Daoy (cell line): ENCODE measurements at places on chromosomes 6 and 20. TPM values are rescaled to one million over a fixed set of nuclear protein-coding genes. Genes with fewer than 3 reads are reported as not detected.
A peak's percentile ranks its signal among the peaks of the same experiment; 100 is the strongest.

GRCh38 chr20:46011631-46012482 is 3.1 kb downstream of the MMP9 start:
- DNase-seq: peak; percentile 41

DNA sequence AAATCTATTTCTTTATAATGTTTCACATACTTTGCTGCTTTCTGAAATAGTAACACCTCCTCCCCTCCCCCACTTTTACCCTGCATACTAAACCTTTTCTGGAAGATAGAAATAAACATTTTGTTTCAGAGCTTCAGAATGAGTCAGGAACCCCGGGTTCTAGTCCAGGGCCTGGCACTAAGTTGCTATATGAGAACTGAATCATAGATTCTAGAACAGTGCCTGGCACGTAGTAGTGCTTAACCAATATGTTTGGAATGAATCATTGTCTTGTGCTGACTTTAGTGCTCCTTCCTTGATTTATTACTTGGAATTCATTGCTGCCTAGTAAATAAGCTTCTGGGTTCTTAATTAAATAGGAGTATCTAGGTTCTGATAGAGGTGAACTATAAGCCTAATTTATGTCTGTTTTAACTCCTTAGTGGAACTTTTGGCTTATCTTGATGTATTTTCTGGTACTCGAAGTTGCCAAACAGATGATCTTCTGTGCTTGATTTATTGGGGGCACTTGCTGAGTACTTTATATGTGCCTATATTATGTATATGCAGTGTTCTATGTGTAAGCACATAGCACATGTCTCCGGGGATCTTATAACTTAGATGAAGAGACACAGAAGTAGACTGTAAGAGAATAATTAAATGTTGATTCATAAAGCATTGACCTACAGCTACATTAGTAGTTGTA is 18.6 kb downstream of the TAB2 start:
- peak; percentile 53 for DNase-seq

EEF1A2 gene
- 3.9 and 6.4 TPM in 2 replicates for total RNA-seq

DNA sequence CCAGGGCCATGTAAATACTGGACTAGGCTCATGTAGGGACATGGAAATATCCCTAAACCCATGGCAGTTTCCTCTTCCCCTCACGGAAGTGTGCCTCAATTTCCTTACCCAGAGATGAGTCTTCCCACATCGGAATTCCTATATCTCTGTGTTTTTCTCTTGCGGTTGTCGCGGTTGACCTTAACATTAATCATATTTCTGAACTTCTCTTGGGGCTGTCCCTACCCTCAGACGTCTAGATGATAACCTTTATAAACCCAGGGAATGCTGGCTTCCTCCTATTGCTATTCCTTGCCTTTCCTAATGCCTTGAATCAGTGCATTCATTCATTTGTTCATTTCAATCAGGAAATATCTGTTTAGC is 160.1 kb downstream of the SASH1 start:
- no peak for DNase-seq

EYA2 gene
- total RNA-seq: 1.7 and 3.8 TPM in 2 replicates

DNA sequence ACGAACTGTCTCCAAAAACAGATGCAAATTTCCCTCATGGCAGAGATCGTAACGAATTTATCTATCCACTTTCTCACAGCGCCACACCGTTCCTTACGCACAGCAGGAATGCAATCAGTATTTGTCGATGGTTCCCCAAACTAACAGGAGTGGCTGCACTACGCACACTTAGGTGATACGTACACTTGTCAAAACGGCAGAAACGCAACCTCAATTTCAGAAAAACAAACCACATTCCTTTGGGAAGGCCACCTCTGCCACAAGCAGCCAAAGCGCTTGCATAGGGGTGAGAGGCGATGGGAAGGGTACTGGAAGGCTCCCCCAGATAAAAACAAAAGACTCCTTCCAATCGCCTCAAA is 638 bp downstream of the MDN1 start:
- DNase-seq: no peak

- peak; percentile 91 for DNase-seq
Observed at GRCh38 chr6:27684264-27685211, 211.6 kb upstream of the ZNF184 start.

DNA sequence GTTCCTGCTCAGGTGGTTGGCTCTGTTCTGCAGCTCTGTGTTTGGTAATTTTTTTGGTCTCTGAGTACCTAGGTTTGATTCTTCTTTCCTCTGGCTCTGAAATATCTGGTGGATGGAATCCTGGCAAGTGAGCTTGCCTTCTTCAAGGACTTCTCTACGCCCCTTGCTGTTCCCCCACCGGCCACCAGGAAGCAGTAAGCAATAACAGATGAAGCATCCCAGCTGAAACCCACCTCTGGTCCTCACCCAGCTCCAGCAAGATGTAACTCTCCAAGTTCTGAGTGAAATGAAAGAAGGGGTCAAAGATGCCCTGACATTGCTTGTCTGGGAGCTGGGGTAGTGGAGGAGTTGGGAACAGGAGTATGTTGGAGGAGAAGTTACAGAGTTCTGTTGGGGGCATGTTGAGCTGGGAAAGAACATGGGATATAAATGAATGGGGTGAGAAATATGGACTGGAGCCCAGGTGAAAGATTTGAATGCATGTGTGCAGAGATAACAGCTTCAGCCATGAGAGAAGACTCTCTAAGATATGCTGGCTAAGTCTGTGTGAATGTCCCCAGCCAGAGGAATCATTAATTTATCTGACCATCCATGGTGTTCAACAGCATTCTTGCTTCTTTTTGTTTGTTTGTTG is 51.3 kb upstream of the GLP1R start:
- DNase-seq: peak; percentile 51

DNA sequence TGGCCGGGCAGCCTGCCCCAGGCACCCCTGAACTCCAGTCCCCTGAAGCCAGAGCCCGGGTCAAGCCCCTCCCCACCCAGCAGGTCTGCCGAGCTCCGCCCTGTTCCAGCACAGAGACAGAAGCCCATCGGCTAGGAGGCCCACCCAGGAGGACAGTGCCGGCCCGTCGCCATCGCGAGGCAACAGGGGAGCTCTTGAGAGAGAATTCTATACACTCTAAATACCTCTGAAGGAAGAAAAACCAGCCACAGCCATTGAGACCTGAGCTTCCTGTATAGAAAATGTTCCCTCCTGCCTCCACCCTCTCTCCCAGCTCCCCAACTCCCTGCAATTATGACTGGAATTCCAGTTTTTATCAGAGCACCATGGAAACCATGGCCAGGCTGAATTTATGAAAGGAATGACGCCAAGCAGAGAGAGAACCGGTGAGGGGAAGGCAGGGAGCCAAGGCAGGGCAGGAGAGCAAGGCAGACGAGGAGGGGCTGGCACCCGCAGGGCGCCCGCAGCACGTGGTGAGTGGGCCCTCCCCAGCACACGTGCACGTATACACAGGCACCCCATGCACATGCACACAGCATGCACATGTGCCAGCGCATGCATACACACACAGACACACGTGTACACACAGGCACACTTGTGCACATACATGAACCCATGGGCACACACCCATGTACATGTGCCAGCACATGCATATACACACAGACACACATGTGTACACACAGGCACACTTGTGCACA is 27.6 kb upstream of the MRGBP start:
- DNase-seq: peak; percentile 43

TRIM15 gene
- total RNA-seq: 0.86 TPM in 1 of 2 replicates, not detected in the other

DNA sequence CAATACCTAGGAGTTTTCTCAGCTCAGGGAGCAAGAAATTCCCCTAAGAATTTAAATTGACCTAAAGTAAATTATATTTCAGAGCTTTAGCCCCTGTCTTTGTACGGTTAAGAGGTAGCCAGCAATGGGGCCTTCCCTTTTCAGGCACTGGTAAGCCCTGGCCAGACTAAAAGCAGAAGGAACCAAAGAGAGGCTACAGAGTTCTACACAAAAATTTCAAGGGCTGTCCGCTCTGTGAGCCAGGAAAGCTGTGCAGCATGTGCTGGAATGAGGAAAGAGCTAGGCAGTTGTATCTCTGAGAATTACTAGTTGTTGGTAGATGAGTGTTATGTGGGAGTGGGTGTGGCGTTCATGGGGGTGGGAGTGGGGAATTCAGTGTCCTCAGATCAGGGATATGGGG is 96.3 kb upstream of the MAFB start:
- DNase-seq: no peak

DNA sequence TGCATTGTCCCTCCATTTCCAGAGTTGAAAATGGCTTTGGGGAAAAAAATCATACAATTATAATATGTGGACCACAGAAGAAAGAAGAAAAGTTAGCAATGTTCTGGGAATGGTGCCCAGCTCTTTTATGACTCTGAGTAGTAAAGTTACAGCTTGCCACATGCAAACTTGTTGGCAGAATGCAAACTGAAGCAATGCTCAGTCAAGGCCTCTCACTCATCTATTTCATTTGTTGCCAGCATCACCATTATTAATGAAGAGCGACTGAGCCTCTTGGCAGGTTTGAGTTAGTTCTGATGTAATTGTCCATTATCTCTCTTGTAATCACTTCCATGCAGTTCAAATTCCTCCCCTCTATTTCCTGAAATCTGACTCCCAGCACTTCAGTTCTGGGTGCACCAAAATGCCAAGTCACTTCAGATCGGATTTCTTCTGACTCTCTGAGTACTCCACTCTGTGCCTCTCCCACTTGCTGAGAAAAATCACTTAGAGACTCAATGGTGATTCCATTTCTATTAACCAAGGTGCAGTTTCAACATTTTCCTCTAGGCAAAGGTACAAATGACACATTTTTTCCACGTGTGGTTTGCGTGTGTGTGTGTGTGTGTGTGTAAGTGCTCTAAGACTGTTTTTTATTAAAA is 154.4 kb upstream of the STMND1 start:
- peak; percentile 91 for DNase-seq

DNA sequence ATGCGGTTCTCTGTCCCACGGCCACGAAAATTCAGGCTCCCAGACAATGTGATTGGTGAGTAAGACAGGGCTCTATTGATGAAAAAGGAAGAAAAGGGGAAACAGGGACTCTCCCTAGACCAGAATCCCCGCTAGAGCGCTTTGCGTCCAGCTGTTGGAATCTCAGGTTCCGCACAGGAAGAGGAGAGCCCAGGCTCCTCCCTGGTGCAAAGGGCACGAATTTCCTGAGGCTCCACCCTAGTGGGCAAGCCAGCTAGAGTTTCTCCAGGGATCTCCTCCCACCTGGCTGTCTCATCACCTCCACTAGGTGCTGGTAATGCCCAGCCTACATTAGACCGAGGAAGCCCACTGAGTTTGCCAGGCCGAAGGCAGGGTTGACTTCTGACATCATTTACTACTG is 135.9 kb upstream of the SOX4 start:
- DNase-seq: no peak

- DNase-seq: peak; percentile 43
Observed at GRCh38 chr20:1876975-1877608, 18.1 kb upstream of the SIRPA start.

- no peak for DNase-seq
Observed at GRCh38 chr6:41700463-41701347, 34.7 kb downstream of the TFEB start.

GRCh38 chr6:170346649-170347048 is 40.1 kb downstream of the FAM120B start:
- DNase-seq: no peak
